Activated CD4-positive, alpha-beta T cell treated with anti-CD3 and anti-CD28 coated beads, Interleukin-2, amount 10 ng/mL, durations not matched to agents 7 days and 5 days (primary cell): ENCODE measurements at places on chromosomes 3 and 15. TPM values are rescaled to one million over a fixed set of nuclear protein-coding genes. Genes with fewer than 3 reads are reported as not detected.

DNA sequence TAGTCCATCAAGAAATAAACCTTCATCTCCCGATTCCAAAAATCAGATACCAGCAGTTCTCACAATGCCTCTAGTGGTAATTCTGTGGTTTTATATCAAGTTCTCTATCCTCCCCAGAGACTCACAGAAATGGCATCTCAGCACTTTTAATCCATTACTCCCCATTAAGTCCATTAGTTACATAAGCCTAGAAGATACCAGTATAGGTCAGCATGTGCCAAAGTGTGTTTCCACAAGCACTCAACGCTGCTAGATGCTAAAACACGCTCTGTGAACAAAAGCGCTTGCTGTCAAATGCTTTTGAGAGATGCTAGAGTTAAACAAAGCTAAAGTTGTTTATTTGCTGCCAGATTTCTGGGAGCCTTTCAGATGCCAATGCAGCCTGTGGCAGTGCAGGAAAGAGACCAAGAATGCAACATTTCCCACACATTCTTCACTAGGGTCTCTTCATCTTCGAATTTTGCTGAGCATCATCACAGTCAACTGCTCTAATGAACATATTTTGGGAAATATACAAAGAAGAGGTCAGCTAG lies 918.8 kb upstream of the CFAP20DC start:
- no peak for DNase-seq

GRCh38 chr3:195366200-195366925 lies 76.5 kb downstream of the ACAP2 start:
- DNase-seq, result no peak

DNA sequence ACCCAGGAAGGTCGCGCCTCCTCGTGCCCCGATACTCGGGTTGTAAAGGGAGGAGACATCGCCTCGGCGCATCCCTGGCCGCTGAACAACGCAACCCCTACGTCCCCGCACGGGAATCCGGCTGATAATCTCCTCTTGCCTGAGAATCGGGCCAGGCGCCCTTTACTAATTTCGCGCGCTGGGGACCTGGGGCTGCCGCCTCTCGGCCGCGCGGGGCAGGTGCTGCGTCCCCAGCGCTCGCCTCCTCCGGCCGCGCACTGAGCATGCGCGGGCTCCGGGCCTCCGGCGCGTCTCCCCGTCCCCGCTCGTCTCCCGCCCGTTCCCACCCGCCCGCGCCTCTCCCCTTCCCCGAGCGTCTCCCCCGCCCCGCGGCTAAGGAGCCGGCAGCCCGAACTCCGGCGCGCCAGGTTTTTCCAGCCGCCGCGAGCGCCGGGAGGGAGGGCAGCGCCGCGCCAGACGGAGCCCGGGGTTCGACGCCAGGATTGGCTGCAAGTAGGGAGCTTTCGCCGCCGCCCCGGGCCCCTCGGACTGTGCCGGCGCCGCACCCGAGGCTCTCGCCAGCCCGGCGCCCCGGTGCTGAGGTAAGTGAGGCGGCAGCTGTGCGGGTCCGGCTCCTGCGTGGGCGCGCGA lies at the start of gene CNTN4:
CNTN4 (plus strand) TSS at position 469 of the 630 bp plus-strand sequence.
- DNase-seq, result no peak

GRCh38 chr3:42942693-42943092 lies 36.4 kb upstream of the GASK1A start:
- DNase-seq, result no peak

DNA sequence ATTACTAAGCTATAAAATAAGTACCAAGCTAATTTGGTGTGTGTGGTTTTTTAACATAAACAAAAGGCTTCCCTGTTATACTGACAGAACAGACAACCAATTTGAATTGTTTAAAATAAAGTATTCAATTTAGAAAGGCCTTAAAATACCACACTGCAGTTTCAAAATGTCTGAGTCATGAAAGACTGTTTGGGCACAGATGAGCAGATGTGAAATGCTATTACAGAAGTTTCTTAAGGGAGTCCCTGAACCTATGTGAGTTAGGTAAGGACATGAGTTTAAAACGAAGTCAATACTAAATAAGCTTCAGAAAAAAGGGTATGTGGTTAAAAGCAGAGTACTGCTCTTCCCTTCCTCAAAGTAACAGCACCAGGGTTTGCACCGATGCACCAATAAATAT lies 69.7 kb upstream of the SETMAR start:
- no peak for DNase-seq

DNA sequence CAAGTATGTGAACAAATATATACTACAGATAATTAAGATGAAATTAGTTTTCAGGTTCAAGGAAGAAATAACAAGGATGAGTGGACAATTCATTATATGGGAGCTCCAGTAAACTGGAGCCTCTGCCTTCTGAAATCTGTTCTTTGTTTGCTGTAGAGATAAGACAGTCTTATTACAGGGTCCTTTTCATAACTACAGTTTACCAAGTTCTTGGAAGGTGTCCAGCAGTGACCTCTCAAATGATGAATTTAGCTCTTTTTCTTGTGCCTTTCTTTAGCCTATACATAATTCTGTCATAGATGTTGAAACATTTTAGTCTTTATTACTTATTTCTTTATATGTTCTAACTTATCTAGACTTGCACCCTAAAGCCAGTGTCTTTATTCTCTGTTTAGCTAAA lies 89.7 kb upstream of the GBE1 start:
- no peak for DNase-seq

DNA sequence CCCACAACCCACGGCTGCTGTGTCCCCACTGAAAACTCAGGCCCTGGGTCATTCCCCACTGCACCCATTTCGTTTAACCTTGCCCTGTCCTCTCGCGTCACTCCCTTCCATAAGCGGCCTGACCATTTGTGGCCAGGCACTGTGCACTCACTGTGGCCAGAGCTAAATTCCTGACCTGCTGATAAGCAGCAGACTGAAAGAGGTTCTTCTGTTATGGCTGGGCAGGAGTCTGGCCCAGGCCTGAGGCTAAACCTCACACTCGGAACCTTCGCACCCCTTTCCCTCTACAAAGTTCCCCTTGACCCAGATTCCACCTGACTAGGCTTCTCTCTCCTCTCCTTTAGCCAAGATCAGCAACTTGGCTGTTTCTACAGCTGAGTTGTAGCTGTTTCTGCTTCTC lies 62.3 kb downstream of the ADAMTS17 start:
- DNase-seq, result no peak

DNA sequence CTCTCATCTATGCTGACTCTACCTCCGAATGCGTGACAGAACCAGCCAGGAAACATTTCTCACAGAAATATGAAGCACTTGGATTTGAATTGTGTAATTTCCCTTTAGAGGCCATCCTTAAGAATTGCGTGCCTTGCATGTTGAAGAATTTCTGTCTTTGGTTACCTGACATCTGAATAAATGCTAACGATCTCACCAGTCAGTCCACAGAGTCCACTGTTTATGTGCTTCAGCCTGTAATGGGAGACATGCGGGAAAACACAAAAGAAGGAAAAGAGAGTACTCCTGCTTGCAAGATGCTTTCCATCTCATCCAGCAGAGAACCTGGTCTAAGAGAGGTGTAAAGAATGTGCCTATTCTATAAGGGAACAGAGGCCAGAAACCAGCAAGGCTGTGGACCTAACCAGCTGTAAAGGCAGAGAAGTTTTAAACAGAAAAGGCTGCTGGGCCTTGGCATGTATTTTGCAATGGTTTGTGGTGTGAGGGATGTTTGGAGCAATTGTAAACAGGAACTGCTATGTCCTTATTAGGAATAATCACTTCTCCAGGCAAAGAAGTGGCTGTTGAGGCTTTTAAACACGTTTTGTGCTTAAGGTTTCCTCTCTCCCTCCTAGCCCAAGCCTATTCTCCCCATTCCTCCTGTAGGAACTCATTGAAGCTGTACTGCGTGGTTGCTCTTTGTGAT lies 36.4 kb upstream of the BOC start:
- DNase-seq, result no peak

GRCh38 chr3:196979545-196979944 lies 10.9 kb upstream of the PIGZ start:
- DNase-seq, result no peak

DNA sequence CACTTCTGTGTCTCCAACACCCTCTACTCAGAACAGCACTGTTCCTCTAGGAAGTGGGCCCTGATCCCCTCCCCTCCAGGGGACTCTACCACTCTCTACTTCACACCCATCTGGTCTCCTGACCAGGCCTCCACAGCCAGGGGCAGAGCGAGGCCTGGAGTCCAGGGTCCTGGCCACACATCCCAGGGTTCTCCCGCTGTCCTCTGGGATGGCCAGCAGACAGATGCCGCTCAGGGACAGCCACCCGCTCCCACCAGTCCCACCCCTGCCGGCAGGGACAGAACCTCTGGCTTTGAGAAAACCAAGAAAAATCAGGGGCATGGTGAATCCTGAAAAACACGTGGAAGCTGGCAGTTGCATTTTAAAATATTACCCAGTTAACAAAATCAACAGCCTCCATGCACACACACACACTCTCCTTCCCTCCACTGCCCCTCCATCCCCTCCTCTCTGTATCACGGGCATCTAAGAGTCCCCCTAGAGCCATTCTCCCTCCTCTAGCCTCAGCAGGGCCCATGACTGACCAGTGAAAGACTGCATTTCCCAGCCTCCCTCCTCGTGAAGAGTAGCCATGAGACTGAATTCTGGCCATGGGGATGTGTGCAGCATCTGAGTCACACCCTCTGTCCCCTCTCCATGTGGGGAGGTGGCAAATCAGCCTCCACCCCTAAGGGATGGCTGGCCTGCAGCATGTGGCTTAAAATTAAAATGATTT lies 32.1 kb upstream of the IQSEC1 start:
- no peak for DNase-seq

DNA sequence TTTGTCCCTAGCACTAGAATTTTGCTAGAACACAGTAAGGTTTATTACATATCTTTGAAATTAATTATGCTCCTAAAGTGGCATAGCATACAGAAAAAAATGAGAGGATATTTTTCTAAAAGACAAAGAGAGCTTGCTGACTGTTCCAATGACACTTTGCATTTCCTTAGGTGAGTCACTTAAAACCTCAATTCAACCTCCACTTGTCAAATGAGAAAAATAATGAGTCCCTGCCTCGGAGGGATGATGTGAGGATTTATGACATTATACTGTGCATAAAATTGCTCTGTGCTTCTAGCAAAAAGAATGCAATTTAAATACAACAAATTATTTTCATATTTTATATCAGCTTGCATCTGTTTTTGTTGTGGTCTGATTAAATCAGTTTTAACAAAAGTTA lies 1417.0 kb upstream of the ALCAM start:
- DNase-seq, result no peak

- no peak for DNase-seq
Observed at GRCh38 chr15:83379579-83379959, 67.6 kb upstream of the SH3GL3 start.

DNA sequence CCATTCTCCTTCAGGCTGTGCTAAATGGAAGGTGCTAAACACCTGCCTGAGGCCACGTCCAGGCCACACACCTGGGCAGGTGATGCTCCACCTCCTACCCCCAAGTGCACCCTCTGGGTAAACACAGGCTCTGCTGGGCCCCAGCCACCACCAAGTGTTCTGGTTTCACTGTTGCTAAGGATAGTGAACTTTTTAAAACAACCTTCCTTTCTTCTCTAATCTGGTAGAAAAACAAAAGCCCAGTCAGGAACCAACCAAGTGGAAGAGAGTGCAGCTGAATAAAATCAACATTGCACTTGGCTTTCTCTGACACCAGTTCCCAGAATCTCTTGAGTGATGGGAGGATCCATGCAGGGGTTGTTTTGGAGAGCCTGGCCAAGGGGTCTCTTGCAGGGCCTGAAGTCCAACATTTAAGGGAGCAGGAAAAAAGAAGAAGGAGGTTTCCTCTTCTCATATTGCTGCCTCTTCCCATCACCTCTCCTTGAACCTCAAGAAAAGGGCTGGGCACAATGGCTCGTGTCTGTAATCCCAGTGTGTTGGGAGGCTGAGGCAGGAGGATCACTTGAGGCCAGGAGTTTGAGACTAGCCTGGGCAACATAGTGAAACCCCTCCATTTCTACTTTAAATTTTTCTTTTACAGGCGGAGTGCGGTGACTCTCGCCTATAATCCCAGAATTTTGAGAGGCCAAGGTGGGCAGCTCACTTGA lies 26.2 kb upstream of the ATP13A3 start:
- DNase-seq, result no peak

DNA sequence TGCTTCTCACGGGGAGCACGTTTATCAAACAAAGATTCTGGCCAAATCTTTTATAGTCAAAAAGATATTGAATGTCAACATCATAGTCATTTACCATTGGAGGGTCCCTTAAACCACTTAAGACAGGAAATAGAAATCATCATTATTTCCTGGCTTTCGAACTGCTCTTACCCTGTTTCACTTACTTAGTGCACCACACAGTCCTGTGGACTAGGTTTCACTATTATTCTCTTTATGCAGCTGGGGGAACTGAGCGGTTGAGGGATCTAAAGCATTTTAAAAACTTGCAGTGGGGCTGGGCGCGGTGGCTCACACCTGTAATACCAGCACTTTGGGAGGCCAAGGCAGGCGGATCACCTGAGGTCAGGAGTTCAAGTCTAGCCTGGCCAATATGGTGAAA lies 13.7 kb upstream of the TPRG1 start:
- no peak for DNase-seq

DNA sequence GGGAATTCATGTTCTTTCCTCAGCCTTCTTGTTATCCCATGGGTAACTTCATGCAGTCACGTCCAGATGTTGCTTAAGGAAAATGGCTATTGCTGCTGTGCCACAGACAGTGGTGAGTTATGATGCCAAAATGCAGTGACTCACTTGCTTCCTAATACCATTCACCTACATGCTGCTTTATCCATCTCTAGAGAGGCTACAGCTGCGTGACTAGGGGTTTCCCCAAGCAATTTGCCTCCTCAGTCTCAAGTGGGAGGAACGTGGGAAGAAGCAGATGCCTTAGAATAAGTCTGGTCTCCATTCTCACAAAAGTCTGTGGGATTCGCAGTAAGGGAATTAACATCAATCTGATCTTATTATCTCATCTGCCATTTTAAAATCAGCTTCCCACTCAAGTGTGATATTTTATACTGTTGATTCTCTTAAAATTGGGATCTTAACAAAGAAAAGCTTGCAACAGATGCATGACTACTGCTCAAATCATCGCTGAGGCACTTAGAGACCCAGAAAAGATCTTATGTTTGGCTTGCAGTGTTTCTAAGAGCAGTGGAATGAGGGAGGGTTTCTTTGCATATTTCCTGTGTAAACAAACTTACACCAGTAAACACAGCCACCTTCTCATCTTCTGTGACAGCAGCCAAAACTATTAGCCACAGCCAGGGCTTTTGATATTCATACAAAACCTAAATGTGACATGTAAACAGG lies 62.0 kb upstream of the ACP3 start:
- DNase-seq, result no peak

DNA sequence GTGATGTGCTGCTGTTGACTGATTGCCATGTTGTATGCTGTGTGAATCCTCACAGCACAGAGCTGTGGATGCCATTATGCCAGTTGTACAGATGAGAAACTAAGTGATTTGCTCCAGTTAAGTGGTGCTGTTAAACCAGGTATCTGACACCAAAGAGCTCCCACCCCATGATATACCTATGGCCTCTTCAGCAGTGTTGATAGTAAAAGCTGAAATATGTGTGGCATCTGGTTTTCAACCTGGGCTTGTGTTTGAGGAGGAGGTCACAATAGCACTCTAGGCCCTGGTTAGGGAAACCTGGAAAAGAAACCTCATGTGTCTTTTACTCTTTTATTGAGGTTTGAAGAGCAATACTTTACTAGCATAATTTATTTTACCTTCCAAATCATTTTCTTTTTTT lies 21.4 kb downstream of the RAD54L2 start:
- DNase-seq, result no peak

RASL12 gene
- total RNA-seq, result not detected

SLC6A11 gene
- total RNA-seq, result not detected

MLH1 gene
- 53.2 TPM for total RNA-seq

PDZRN3 gene
- not detected for total RNA-seq

C3orf22 gene
- total RNA-seq, result not detected
